ENCODE measurements at places on chromosomes 13 and 19.

GRCh38 chr13:109870274-109870673 is 83.9 kb upstream of the IRS2 start:
- DNase-seq: no peak

- DNase-seq: no peak
These were observed 14.5 kb downstream of the IPO5 start for GRCh38 chr13:97967948-97968347.

GRCh38 chr13:70253834-70254233 is 145.6 kb upstream of the KLHL1 start:
- DNase-seq: no peak

- no peak for DNase-seq
These were observed 12.2 kb upstream of the ZNF304 start for GRCh38 chr19:57338877-57339276.

DNA sequence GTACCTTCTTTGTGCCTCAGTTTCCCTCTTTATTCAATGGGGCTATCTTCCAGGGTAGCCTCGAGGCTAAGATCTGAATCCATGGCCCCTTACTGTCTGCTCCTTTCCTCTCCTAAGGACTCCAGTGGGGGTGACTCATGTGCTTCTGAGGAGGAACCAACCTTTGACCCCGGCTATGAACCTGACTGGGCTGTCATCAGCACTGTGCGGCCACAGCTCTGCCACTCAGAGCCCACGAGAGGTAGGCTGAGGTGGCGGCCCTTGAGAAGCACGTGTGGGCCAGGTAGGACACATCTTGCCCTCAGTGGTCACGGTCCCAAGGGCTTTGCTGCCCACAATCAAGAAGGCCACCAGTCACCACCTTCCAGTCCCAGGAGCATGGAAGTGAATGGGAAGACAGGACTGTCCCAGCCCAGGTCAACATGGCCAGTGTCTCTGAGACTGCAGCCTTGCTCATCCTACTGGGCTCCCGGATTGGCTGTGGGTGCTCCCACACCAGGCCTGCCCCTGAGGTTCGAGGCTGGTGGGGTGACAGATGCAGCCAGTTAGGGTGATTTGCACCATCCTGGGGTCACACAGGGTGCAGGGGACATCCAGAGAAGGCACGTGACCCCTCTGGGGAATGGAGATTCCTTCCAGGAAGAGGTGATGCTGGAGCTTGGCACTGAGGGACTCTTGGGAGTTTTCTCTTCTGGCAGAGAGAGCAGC is 2.8 kb downstream of the TBC1D17 start:
- DNase-seq: no peak

DNA sequence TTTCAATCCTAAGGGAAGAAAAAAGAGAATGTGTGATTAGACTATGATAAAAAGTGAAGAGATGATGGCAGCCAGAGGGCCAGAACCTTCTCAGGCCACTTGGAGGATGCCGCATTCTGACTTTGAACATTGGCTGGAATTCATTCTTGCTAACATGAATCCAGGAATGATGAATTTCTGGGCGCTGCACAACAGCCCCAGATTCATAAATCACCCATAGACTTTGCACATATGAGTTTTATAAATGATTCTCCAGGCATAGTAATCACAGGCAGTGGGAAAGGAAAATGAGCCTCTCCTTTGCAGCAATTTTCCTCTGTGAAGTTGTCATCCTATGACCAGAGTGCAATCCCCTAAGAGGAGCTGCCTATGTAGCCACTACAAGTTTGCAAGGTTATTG is 555.4 kb downstream of the KCTD12 start:
- DNase-seq: no peak

DNA sequence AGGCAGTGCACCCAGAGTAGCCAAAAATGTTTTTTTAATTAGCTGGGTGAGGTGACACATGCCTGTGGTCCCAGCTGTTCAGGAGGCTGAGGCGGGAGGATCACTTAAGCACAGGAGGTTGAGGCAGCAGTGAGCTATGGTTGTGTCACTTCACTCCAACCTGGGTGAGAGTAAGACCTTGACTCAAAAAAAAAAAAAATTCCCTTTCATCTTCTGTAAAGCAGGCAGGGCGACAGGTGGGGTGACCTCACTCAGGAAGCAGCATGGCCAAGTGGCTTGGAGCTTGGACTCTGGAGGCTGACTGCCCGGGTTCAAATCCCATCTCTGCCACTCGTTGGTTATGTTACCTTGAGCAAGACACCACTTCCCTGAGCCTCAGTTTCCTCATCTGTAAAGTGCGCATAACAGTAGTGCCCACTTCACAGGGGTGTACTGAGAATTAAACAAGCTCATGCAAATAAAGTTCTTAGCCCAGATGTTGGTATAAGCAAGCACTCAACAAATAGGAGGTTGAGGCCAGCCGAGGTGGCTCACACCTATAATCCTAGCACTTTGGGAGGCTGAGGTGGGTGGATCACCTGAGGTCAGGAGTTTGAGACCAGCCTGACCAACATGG is 48.3 kb downstream of the MAP4K1 start:
- no peak for DNase-seq

DNA sequence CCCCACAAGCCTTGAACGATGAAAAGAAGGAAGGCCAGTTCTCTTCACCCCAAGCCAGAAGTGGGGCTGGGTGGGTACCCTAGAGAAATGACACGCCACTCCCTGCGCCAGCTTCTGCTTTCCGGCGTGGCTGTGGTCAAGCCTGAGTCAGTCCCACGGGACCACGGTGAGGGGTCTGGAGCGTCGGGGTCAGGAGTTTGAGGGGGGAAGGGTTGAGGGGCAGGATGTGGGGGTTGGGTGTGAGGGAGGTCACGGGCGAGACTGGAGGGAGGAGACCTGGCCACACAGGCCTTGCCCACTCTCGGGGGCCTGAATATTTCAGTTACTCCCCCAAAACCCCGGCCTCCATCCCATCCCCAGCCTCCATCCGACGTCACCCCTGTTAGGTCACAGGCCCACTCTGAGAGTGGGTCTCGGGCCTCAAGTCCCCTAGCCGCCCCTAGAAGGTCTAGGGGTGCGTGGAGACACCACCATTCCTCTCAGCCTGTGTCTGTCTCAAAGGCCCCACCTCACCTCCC is 500 bp upstream of the IFI30 start:
- DNase-seq: peak; percentile 34

- DNase-seq: no peak
These were observed 493.6 kb downstream of the FOXO1 start for GRCh38 chr13:40172878-40173277.

DNA sequence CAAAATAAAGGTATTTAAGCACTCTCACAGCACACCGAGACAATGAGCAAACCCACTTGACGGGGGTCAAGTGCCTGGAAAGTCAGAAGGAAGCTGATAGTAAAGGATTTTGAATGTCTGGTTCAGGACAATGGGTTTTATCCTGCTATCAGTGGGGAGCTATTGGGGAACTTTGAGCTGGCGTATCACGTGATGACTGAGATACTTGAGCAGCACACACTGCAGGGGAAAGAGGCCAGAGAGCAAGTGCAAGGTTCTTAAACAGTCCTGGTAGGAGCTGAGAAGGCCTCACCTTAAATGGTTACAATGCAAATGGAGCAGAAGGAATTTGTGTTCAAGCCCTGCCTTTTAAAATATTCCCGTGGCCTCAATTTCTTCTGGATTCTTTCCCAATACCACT is 225.3 kb downstream of the LACC1 start:
- DNase-seq: no peak

GRCh38 chr13:86665842-86666241 is 866.6 kb upstream of the SLITRK6 start:
- DNase-seq: no peak

GRCh38 chr13:63110466-63110865 is 1694.8 kb upstream of the PCDH20 start:
- no peak for DNase-seq

DNA sequence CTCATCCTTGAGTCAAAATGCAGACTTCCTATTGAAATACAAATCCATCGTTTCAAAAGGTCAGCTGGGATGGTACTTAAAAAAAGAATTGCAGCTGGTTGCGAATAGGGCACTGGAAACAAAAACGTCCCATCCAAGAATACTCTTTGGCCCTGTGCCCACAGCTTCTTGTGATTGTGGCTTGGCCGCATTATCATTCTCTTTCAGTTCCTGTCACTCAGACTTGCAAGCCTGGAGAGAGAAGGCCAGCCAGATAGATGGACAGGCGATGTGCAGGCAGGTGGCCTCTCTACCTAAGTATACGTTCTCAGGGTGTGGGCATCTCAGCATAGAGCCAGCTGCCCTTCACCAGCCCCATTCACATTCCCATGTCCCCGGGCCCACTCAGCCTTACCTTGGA is 208.5 kb upstream of the ZNF536 start:
- no peak for DNase-seq

GRCh38 chr13:113225515-113225914 is 16.1 kb downstream of the CUL4A start:
- DNase-seq: no peak

Data from CD4-positive, alpha-beta T cell treated with Interleukin-4 for 4 hours (primary cell).